ENCODE measurements at places on chromosomes 4 and X.
A peak's percentile ranks its signal among the peaks of the same experiment; 100 is the strongest.

DNA sequence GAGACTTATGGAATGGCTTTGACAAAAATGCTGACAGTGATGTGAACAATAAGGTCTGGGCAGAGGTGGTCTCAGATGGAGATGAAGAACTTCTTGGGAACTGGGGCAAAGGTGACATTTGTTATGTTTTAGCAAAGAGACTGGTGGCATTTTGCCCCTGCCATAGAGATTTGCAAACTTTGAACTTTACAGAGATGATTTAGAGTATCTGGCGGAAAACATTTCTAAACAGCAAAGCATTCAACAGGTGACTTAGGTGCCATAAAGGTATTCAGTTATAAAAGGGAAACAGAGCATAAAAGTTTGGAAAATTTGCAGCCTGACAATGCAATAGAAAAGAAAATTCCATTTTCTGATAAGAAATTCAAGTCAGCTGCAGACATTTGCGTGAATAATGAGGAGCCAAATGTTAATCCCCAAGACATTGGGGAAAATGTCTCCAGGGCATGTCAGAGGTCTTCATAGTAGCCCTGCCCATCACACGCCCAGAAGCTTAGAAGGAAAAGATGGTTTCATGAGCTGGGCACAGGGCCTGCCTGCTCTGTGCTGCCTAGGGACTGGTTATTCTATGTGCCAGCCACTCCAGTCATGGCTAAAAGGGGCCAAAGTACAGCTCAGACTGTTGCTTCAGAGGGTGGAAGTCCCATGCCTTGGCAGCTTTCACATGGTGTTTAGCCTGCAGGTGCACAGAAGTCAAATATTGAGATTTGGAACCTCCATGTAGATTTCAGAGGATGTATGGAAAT lies 782.2 kb downstream of the TRAM1L1 start:
- DNase-seq = no peak

DNA sequence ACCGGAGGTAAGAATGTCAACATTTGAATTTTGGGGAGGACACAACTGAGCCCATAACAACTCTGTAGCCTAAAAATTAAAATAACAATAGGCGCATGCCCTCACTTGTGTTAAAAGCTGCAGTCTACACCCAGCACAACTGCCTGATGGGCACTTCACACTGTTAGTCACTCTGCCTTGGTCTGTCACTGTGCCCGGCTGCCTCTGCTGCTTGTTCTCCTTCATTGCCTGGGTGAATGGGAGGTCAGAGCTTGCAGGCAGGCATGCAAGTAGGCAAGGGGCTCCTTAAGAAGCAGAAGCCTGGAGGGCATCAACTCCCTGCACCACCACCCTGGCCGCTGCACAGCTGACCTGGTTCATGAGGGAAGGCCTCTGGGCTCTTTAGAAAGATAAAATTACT lies 374.8 kb downstream of the MID1IP1 start:
- DNase-seq = no peak

GRCh38 chrX:6383488-6383887 lies 151.4 kb downstream of the VCX3A start:
- no peak for DNase-seq

DNA sequence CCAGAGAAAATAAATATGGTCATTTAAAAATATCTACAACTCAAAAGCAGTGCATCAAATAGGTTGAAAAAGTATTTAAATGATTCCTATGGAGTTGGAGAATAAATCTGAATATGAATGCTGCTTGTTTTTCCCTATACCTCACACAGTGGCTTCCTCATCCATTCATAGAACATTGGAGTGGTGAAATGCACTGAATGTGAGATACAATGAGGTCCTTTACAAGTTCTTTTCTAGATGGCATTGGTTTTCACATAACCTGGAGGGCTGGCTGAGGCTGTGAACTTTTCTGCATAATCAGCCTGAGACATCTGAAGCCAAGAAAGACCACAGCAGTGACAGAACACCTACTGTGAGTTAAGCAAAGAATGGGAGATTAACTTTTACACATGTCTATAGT lies 279.1 kb upstream of the NRK start:
- DNase-seq = no peak

DNA sequence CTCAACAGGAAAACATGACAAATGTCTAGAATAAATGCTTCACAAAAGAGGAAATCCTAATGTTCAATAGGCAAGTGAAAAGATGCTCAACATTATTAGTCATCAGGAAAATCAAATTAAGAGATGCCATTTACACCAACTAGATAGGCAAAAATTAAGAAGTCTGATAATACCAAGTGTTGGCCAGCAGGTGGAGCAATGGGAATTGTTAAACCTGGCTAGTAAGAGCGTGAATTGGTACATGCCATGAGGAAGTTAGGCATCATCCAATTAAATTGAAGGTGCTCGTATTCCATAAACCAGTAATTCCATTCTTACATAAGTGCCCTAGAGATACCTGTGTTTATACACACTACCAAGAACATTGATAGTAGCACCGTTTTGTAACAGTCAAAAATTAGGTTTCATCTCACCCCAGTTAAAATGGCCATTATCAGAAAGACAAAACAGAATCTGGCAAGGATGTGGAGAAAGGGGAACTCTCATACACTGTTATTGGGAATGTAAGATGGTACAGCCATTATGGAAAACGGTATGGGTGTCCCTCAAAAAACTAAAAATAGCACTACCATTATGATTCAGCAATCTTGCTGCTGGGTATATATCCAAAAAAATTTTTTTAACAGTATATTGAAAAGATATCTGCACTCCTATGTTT lies 14.0 kb upstream of the ZCCHC18 start:
- DNase-seq = peak; percentile 11

GRCh38 chrX:3346501-3347259 lies at the start of gene MXRA5:
TSS of gene MXRA5 (minus strand) at chrX:3346652. CDS start at chrX:3343833, 2,819 bp downstream.
- DNase-seq = no peak

- no peak for DNase-seq
Measured at GRCh38 chrX:152873361-152873760, 24.5 kb upstream of the ZNF185 start.

DNA sequence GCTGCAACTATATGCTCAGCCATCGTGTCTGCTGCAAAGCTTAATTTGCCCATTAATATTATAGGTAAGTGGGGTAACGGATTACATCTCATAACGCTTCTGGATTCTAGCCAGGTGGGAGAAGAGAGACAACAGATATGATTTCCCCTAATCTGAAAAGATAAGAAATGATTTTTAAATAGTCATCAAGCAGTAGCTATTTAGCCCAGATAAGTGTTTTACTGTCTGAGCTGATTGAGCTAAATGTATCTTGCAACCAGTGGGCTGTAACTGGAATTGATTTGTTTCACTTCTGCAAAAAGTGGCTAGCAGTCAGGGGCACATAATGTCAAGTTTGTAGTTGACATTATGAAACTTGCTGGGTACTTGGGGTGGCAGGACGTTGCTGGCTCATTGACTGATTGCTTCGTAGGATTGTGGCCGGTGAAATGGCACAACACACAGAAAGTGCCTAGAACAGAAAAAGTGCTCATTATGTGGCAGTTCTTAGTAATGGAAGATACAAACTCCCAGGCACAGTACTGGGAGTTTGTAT lies 18.5 kb downstream of the LAP3 start:
- DNase-seq = no peak

- no peak for DNase-seq
Measured at GRCh38 chrX:9913146-9913433, 54.1 kb upstream of the CLDN34 start.

GRCh38 chr4:67869580-67870190 lies 14.1 kb downstream of the TMPRSS11D start:
- no peak for DNase-seq

DNA sequence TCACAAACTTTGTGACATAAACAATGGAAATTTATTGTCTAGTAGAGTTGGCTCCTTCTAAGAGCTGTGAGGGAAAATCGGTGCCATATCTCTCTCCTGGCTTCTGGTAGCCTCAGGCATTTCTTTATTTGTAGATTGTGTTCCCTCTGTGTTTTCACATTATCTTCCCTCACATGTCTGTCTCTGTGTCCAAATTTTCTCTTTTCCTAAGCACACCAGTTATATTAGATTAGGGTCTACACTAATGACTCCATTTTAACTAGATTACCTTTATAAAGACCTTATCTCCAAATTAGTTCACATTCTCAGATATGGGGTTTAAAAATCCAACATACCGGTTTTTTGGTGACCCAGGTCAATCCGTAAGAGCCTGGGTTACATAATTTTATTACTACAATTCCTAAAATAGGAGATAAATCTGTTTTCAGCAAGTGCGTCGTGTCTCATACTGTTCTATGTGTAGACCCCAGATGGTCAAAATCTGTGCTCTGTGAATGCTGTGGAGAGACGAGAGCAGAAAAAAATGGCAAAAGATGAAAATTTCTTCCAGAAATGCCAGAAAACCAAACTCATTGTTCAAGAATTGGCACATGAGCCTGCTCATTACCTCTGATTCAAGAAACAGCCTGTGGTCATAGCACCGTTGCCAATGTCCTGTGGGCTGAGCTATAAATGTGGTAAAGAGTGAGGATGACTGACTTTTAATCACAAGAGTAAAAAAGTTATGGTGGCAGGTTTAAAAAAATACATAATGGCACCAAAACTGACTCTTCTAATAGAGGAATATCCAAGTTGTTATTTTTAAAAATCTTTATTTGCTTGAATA lies 574.7 kb downstream of the PCDH7 start:
- no peak for DNase-seq

DNA sequence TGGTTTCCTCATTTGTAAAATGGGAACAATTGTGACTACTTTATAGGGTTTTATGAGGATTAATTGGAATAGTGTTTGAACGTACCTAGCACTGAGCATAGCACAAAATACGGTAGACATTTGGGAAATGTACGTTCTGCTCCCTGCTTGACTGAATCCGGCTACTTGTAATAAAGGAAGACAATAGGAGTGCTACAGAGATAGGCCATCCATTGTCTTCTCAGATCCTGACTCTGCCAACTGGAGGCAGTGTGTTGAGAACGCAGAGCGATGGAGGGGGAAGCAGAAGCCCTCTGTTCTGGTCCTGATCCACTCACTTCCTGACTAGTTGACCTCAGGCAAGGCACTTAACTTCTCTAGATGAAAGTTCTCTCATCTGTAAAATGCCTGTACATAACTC lies 26.4 kb downstream of the ENPP6 start:
- DNase-seq = no peak

- DNase-seq = no peak
Measured at GRCh38 chr4:22483551-22483981, 32.3 kb downstream of the ADGRA3 start.

DNA sequence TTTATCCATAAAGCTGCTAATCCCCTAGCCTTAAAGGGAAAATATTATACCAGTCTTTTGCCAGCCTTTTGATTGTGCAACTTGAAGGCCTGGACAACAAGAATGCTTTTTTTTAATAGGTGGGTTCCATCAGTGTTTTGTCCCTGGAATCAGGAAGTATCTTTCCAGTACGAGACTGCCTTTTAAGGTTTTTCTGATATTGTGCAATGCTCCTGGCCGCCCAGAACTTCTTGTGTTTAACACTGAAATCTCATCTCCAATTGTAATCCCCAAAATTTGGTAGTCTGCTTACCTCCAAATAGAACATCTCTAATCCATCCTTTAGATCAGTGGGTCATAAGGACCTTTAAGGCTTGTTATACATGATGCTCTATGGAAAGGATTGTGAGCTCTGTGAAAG lies 256.7 kb downstream of the NAF1 start:
- DNase-seq = no peak

DNA sequence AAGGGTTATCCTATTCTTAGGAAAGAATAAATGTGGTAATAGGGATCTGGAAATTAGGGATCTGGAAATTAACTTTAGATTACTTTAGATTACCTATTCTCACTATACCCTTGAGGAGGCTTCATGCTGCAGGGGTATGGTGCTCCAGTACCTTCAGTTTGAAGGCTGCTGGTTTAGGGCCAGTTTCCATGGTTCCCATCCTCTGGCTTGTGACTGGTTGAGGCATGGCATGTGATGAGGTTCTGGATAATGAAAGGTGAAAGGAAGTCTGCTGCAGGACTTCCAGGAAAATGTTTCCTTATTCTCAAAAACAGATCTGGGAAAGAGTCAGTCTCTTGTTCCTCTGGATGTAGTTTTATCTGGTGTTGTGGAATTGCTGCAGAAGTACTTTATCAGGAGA lies 25.9 kb downstream of the FRAS1 start:
- DNase-seq = no peak

GRCh38 chr4:89217604-89218003 lies 90.0 kb downstream of the GPRIN3 start:
- DNase-seq = no peak

- DNase-seq = no peak
Measured at GRCh38 chrX:38008658-38009057, 2.3 kb downstream of the SYTL5 start.

DNA sequence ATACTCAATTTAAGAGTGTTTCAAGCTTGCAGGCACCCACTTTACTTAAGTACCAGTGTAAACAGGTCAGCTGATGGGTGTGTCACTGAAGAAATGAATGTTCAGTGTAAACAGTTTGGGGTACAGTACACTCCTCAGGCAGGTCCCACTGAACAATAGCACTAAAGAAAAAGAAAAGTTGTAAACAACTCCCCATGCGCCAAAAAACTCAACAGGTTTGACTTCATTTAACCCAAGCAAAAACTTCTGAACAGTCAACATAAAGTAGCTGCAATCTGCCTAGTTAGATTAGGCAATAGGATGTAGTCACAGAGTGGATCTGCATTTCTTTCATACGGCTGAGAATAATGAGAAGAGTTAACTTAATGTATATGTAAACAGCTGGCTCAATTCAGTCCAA lies 93.2 kb downstream of the FAM13A start:
- DNase-seq = no peak

DNA sequence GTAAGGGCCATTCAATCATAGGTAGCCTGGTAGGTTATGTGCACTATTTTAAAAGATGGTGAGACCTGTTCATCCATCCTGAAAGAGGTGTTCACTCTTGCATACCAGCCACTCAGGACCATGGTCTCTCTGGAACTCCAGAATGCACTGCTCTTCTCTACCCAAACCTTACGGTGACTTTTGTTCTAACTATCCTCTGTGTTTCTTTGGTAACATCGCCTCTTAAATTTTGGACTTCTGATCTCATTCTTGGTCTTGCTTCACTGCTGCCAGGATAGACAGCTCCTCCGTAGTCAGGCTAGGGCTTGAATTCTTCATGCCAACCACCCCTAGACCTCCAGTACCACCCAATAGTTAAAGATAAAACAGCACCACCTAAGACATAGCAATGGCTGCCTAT lies 346.3 kb upstream of the GALNT7 start:
- no peak for DNase-seq

DNA sequence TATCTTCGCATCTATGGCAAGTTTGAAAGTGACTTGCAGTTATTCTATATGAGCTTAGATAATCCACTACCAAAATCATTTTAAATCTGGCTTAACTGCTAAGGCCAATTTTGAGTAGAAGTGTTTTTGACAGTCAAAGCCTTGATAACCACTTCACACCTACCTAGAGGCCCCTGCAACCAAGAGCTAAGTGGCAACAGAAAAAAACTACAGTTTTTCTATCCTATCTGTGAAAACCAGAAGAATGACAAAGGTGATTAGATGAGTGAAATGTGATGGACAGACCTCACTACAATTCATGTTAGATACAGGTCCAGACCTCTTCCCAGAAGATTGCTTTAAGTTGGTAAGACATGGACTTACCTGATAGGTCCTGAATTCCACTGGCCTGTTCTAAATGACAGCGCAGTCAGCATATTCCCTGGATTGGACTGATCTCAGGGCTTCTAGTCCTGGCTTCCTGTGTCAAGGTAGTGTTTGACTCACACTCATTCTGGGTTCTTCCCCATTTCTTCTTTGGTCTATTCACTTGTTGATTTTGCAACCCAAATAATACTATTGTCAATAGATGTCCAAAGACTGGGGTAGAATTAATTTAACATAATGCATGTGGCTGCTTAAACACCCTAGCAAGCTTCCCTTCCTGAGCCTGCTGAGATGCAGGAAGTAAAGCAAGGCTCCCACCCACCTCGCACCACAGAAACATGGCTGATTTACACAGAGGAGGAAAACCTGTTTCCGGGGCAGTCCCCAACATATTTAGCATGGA lies 65.1 kb downstream of the PPP3CA start:
- DNase-seq = no peak
